Activated naive CD4-positive, alpha-beta T cell treated with anti-CD3 and anti-CD28 coated beads for 36 hours (primary cell): ENCODE measurements at places on chromosomes 16 and 17.

- DNase-seq: peak; percentile 66
These were observed 286.6 kb upstream of the CCL2 start for GRCh38 chr17:33968350-33969044.

- no peak for DNase-seq
These were observed 841.5 kb downstream of the CDH11 start for GRCh38 chr16:64280317-64280716.

- DNase-seq: no peak
These were observed 12.1 kb upstream of the PRKCB start for GRCh38 chr16:23823475-23824384.

DNA sequence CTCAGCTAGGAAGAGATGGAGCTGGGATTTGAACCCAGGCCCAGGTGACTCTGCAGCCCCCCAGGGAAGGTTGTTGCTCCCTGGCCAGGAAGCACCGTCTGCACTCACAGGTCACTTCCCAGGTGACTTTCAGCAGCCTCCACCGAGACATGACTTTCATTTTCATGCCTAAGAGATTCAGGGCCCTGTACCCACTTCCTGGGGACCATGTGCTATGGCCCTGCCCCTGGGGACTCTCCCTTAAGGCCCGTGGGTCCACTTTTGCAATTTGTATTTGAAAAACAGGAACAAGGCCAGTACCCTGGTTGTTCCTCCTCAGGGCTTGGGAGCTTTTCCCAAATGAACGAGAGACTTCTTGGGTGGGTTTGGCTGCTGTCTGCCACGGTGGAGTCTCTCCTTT, 191.0 kb downstream of the IRF8 start:
- no peak for DNase-seq

- peak; percentile 79 for DNase-seq
These were observed 31.2 kb downstream of the CTU2 start for GRCh38 chr16:88737298-88738150.

DNA sequence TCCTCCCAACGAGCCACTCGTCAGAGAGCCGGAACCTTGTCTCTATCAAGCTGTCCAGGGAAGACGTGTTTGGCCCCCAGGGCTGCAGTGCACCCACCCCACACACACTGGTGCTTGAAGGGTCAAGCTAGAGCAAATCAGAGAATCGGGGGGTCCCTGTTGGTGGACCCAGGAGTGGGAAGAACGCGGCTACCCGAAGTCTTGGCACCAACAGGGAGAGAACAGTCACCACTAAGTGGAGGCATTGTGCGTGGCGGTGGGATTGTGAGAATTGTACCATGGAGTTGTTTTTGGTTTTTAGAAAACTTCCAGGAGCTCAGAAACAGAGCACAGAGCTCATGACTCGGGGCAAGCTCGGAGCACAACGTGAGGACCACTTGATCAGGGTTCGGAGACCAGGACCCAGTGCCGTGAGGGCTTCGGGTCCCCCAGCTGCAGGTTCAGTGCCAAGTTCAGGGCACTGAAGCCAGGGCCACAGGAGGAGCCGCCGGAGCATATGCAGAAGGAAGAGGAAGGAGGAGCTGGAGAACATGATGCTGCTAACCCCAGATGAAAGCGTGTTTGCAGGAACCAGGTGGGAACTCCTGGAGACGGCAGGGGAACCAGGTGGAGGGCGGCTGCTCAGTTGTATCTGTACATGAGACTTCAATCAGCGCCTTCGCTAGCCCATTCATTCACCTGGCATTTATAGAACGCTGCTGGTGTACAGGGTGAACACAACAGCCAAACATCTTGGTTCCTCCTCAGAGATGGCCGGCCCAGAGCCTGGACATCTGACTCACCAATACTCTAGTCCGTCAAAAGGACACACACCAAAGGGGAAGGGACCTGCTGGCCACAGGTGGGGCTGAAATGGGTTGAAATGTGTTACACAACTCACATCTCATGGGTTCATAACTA, 42.8 kb downstream of the METRNL start:
- DNase-seq: no peak

- DNase-seq: no peak
These were observed 584 bp upstream of the TNRC6A start for GRCh38 chr16:24728891-24729242.
